Activated effector memory CD4-positive, alpha-beta T cell treated with Interleukin-2 at 50 U/mL for 16 hours (primary cell): ENCODE measurements at places on chromosomes 2 and 18.

GRCh38 chr2:35294636-35295263 lies 1060.8 kb upstream of the CRIM1 start:
- no peak for DNase-seq

DNA sequence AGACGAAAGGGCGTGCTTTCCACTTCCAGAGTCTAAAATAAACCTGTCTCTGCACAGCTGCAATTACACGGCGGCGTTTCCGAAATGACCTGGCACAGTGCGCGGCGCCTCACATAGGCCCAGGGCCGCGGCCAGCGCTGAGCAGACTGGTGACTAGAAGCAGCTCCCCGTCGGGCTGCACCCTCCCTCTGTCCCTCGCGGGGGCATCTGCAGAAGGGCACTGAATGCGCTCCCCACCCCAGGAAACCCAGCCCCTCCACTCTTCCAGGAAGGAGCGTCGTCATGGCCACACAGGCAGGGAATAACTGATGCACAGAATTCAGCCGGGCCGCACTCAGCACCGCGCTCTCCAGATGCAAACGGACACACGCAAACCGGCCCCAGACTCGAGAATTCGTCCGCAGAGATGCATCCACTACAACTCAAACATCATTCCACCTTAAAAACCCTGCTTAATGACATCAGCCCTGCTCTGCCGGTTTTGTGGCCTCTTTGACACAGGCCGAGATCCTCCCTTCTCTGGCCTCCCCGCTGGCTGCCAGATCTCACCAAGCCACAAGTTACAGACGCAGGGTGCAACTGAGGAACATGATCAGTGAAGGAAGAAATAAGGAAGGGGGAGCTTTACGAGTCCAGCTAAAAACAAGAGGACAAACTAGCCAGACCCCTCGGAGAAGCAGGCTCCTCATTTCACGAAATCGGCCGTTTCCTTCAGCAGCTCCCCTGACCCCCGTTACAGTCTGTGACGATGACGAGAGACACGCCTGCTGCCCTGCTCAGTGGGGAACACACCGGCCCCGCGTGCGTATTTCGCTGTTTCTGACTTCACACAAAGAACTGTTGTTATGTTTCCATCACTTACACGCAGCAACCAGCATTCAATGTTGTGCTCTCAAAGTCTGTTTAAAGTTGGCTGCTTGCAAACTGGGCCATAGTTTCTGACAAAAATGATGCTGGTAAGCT lies 40.2 kb downstream of the MBP start:
- no peak for DNase-seq

- DNase-seq: peak; percentile 10
Observed at GRCh38 chr2:7672027-7672684, 754.9 kb downstream of the RNF144A start.

- no peak for DNase-seq
Observed at GRCh38 chr2:188675391-188676009, 298.7 kb upstream of the COL3A1 start.

DNA sequence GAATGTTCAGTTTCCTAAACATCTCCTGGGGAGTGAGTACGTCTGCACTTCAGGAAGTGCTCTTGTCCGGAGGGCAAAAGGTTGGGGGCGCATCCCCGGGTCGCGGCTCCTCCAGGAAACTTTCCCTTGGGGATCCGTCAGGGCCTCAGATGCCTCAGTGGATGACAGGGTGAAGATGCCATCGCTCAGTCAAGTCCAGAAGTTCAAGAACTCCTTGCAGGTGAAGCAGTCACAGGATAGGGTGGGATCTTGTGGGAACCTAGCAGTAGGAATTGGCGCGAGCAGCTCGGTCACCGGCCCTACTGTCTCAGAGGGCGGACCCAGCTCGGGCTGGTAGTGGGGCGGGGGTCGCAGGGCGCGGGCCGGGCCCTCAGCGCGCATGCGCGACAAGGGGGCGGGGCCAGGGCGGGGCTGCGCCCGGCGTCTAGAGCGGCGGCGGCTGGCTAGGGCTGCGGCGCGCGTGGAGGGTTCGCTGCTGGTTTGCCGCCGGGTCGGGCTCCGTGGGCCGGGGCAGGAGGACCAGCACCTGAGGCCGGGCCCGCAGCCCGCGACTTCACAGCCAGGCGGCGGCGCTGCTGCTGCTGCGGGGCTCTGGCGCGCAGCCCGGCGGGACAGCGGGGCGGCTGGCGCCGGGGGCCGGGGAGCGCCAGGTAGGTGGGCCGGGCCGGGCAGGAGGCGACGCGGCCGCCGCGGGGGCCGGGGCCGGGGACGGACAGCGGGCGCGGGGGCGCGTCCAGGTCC lies at the start of gene INPP4A:
TSS of gene INPP4A (plus strand) at position 423 of the 741 bp plus-strand sequence. CDS start 75,191 bp downstream, outside the sequence.
- peak; percentile 73 for DNase-seq

- no peak for DNase-seq
Observed at GRCh38 chr18:78781601-78781960, 198.0 kb upstream of the SALL3 start.

GRCh38 chr2:112995346-112995920 lies 9.8 kb upstream of the IL36A start:
- no peak for DNase-seq

- no peak for DNase-seq
Observed at GRCh38 chr2:71926876-71927756, 220.5 kb downstream of the CYP26B1 start.

GRCh38 chr2:181787310-181788048 lies 104.1 kb upstream of the ITPRID2 start:
- DNase-seq: no peak

- DNase-seq: peak; percentile 14
Observed at GRCh38 chr2:10097352-10098148, 17.3 kb upstream of the CYS1 start.
